Posterior cingulate gyrus (tissue), 11 donors: ENCODE measurements at places on chromosomes 12 and 14.
A peak's percentile ranks its signal among the peaks of the same experiment; 100 is the strongest.

DNA sequence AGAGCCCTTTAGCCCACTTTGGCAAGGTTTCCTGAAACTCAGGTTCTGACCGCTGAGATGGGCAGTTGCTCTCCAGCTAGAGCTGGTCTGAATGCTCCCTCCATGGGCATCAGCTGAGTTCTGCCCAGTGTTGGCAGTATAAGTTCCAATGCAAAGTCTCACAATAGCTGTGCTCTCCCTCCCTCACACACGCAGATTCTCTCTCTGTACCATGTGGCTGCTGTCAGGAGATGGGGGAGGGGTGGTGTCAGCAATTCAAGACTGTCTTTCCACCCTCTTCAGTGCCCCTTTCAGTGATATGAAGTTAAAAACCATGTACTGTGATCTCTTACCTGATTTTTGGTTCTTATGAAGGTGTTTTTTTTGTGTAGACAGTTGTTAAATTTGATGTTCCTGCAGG, 164.3 kb upstream of the PLEKHA5 start:
- no peak for DNase-seq

DNA sequence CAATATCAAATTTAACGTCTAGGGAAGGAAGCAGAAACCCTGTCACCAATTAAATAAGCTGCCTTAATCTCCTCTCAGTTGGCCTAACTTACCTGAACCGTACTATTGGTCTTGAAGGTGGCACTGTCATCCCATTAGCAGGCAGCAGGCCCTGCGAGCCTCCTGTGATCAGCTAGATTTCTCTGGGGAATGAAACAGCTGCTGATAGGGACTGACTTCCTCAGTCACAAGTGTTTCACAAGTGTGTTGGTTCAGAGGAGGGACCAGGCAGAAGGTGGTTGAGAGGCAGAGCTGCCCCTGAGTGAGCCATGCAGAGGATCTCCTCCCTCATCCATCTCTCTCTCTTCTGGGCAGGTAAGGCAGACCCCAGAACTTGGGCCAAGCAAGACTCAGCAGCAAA, 166.8 kb downstream of the DAD1 start:
- DNase-seq: no peak

GRCh38 chr14:71646518-71646917, 285.7 kb upstream of the RGS6 start:
- DNase-seq: no peak

DNA sequence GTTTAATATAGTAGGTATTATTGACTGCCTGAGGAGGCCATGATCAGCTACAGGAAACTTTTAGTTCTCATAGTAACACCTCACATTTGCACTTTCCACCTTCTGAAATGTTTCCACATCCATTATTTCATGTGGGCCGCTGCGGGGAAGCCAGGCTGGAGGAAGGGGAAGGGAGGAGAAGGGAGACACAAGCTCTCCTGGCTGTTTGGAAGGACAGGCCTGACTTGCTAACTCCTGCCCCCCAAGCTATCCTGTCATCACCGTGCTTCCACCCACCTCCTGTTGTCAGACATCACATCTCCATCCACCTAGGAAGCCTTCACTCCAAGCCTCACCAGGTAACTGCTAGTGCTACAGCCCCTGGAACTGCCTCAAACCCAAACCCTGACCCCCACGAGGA, 9.5 kb downstream of the DPF3 start:
- DNase-seq: no peak

- DNase-seq: peak; percentile 89
These were observed 6.3 kb upstream of the ITGB7 start for GRCh38 chr12:53213348-53213747.

- no peak for DNase-seq
These were observed 126.3 kb downstream of the KIF26A start for GRCh38 chr14:104264495-104265265.
